ENCODE measurements at places on chromosomes 1 and 21. TPM values are rescaled to one million over a fixed set of nuclear protein-coding genes. Genes with fewer than 3 reads are reported as not detected.

Gene CLCA1
- not detected for total RNA-seq

Gene FCRL2
- total RNA-seq = not detected

Gene SLC44A3
- total RNA-seq = 3.0 TPM

Gene NCAM2
- 0.42 TPM for total RNA-seq

Gene RBM11
- not detected for total RNA-seq

Gene LDLRAD1
- total RNA-seq = not detected

Gene C8B
- total RNA-seq = not detected

Gene SDF4
- 160 TPM for total RNA-seq

Gene MYBPHL
- not detected for total RNA-seq

Gene STYXL2
- total RNA-seq = not detected

Gene FCRL5
- not detected for total RNA-seq

Gene CFHR3
- not detected for total RNA-seq

Gene FCRL3
- total RNA-seq = not detected

Gene ZNF695
- total RNA-seq = 2.7 TPM

Gene HSF2BP
- 0.65 TPM for total RNA-seq
